ENCODE measurements at places on chromosomes 16 and 17.

DNA sequence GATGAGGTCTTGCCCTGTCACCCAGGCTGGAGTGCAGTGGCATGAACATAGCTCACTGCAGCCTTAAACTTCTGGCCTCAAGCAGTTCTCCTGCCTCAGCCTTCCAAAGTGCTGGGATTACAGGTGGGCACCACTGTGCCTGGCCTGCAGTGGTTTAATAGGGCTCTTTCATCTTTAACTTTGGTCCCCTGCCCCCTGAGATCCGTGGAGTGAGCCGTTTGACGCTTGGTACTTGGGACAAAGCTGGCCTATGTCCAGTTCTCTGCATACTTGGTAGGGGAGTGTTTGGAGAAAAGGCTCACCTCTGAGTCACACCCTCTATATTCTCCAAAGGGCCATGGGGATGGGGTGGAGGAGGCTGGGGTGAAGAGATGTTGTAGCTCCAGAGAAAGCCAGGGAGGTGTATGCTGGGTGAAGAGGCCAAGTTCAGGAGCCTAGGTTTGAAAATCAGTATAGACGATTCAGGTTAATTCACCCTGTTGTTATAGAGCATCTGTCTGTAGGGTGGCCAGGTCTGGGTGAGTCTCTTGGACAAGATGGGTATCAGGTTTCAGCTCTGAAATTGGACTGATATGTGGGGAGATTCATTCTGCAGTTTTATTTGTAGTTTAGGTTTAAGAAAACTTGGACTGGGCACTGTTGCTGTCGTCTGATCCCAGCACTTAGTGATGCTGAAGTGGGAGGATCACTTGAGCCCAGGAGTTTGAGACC is 17.6 kb downstream of the ABCC1 start:
- no peak for DNase-seq

DNA sequence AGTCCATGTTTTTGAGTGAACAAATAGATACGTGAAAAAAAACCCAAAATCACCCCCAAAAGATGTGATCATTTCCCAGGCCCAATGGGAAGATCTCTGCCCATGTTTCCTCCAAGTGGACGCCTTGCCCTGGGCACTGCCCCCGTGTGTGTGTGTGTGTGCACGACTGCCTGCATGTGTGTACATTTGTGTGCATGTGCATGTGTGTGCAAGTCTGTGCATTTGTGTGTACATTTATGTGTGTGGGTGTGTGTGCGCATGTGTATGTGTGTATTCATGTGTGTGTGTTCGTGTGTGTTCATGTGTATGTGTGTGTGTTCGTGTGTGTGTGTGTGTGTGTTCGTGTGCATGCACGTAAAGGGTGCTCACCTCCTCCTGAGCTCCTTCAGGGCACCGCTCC is 16.8 kb upstream of the LRRC37A3 start:
- DNase-seq = no peak

- no peak for DNase-seq
Measured at GRCh38 chr16:17433577-17434451, 36.9 kb downstream of the XYLT1 start.

DNA sequence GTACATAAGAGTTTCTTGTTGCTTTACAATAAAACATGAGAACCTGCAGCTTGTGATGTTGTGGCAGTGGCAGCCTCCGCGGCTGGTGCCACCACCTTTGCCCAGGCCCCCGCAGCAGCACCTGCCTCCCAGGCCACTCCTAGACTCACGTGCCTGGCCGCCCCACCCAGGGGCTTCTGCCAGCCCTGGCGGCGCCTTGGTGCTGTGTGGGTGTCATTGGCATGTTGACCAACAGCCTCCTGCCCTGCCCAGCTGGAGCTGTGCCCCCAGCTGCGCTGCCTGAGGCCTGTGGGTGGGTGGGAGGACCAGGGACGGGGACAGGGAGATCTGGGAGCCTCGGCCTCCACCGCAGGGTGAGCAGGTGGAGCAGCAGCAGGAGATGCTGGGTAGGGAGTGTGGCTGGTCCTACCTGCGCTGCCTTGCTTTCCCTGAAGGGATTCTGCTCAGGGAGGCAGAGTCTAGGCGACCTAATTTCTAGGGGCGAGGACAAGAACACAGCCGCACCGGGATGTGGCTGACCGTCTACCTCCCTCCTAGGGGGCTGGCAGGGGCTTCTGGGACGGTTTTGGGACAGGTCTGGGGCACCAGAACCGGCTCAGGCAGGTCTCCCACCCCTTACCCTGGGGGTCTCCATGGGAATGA is 428 bp upstream of the DNASE1L2 start:
- no peak for DNase-seq

GRCh38 chr17:38556239-38556638 is 49.5 kb downstream of the SRCIN1 start:
- no peak for DNase-seq
